ENCODE measurements at places on chromosomes 6 and 20.

DNA sequence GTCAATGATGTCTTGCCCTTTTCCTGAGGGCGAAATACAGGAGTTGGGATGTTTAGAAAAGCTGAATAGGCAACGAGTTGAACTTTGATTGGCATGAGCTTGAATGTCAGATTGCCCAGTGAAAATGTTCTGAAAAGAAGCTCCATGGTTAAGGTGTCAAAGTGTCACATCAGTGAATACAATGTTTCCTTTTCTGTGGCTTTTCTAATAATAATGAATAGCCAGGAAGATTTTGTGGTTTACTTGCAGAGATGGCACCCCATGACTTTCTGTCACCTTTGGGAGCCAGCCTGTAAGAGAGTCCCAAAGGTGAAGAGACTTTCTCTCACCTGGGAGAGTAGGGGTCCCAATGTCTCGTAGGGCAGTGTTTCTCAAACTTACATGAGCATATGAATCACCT, 119.2 kb downstream of the KCNQ5 start:
- no peak for DNase-seq

- no peak for DNase-seq
These were observed 6.0 kb upstream of the TULP1 start for GRCh38 chr6:35518566-35519312.

DNA sequence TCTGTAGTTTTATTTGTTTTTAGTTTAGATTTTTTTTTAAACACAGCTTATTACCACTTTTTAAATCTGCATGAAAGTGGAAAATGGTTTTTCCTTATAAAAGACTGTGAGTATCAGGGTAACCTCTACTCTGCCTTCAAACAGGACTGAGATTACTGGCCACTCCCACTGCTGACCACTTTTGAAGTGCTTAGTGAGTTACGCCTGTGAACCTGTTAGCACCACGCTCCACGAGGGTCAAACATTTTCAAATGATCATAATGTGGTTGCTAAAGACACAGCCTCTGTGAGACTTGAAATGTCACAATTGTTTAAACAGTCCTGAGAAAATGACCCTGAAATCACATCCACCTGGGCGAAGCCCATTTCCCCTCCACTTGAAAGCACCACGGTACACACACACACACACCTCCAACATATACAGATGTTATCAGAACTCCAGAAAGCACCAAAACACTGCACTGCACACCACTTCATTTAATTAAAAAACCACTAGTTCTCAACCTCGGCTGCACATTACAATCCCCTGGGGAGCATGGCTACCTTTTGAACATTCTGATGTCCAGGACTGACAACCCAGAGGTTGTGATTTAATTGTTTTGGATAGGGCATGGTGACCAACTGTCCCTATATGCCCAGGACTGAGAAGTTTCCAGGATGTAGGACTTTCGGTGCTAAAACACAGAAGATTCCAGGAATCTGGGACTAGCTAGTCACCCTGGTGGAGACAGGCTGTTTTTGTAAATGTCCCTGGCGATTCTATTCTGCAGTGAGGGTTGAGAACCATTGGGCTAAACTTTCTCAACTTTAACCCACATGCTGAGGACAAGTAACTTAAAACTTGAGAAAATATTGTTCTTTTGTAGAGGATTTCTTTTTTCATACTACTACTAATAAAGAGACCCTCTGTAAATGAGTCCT, 176.4 kb upstream of the MYLIP start:
- DNase-seq, result no peak

DNA sequence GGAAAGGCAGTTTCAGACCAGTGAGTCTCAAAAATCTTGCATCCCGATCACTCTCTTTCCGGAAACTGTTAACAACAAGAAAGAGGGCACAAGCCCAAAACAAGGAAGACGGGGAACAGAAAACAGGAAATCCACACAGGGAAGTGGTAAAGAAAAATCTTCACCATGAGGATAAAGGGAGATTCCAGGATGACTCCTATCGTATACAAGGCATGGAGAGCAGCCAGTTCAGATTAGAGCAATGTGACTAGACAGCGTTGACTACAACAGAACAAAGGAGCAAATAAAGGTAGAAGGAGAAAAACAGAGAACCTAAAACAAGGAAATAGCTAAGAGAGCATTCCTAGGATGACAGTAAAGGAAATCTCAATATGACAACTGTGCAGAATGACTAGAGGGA, 26.5 kb downstream of the VNN1 start:
- no peak for DNase-seq

- no peak for DNase-seq
These were observed 60.1 kb upstream of the SPDEF start for GRCh38 chr6:34616227-34616585.

- no peak for DNase-seq
These were observed 36.4 kb upstream of the SOX4 start for GRCh38 chr6:21556968-21557721.

GRCh38 chr20:17725094-17725835, 25.5 kb downstream of the BANF2 start:
- DNase-seq, result no peak

GRCh38 chr6:21228876-21229460, 364.6 kb upstream of the SOX4 start:
- DNase-seq, result no peak

Measured in esophagus squamous epithelium (tissue), 5 donors.